A673 (cell line): ENCODE measurements at places on chromosomes 11 and 22. TPM values are rescaled to one million over a fixed set of nuclear protein-coding genes. Genes with fewer than 3 reads are reported as not detected.

Gene FAM180B
- 0.28 and 0.62 TPM in 2 replicates for total RNA-seq

Gene GAL3ST3
- total RNA-seq = 1.8 and 2.0 TPM in 2 replicates

DNA sequence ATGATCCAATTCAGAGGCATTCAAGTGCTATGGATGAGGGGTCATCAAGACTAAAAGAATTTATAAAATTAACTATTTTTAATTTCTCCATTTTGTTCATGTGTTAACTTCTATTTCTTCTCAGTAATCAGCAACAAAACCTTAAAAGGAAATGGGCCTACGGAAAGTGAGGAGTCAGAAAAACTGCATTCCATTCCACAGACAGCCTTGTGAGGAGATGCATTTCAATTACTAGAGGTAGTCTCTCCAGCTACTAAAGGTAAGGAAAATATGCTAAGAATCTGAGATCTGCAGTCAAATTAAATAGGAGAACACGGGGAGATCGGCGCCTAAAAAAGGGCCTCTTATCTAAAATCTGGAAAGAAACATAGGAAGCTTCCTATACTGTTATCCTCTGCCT is 661.7 kb downstream of the DLG2 start:
- no peaks in the 10 kb centered on the region for H3K27me3 ChIP-seq
- H3K4me3 ChIP-seq = no peak overlapping the region
- H3K36me3 ChIP-seq = no peaks in the 10 kb centered on the region
- H3K4me1 ChIP-seq = no peaks in the 10 kb centered on the region

- H3K4me1 ChIP-seq = no peaks in the 10 kb centered on the region
- no peak for DNase-seq
- no peak overlapping the region for H3K27ac ChIP-seq
- no peaks in the 10 kb centered on the region for H3K36me3 ChIP-seq
- no peaks in the 10 kb centered on the region for H3K27me3 ChIP-seq
Measured at GRCh38 chr11:65254724-65255123, 7.0 kb upstream of the POLA2 start.

GRCh38 chr11:71309611-71310010 is 57.2 kb upstream of the SHANK2 start:
- DNase-seq = no peak
- H3K27ac ChIP-seq = no peak overlapping the region
- H3K27me3 ChIP-seq = peaks cover 6% of the 10 kb centered on the region
- no peaks in the 10 kb centered on the region for H3K4me1 ChIP-seq

Gene P4HA3
- total RNA-seq = 0.52 and 2.0 TPM in 2 replicates

GRCh38 chr11:125464270-125464662 is 31.8 kb downstream of the FEZ1 start:
- H3K4me1 ChIP-seq = no peaks in the 10 kb centered on the region
- no peak for DNase-seq
- H3K4me3 ChIP-seq = no peak overlapping the region
- H3K27me3 ChIP-seq = no peaks in the 10 kb centered on the region
- H3K27ac ChIP-seq = no peak overlapping the region
- no peaks in the 10 kb centered on the region for H3K36me3 ChIP-seq
